GF-D8 (cell line): ENCODE measurements at places on chromosomes 4 and X.

DNA sequence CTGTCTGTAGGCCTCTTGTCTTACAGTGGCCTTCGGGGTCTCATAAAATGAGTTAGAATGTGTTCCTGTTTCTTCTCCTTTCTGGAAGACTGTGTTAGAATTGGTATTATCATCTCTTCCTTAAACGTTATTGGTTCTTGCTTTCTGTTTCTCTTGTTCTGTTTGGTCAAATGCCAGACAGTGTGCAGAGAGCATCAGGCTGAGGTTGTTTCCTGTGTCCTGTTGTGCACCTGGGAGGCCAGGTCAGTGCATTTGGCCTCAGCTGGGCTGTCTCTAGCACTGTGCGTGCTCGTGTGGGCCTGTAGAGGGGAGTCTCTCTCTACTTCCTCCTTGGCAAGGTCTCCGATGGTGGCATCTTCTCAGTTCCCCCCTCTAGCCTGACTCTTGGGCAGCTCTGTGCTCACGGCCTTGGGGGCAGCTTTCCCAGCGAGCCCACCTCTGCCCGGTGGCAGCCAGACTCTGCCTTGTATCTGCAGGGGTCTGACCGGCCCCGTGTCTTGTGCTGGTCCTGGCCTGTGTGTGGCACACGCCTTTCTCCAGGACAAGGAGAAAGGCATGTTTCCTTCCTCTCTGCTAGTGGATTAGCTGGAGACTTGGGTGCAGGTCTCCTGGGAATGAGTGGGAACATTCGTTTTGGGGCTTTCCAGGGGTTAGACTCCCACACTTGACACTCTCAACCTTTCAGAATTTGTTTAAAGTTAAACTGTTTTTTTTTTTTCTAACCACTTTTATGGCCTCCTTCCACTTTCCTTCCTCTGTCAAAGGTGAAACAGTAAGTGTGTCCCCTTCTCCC lies 62.3 kb downstream of the FAM193A start:
- peak; percentile 54 for DNase-seq

DNA sequence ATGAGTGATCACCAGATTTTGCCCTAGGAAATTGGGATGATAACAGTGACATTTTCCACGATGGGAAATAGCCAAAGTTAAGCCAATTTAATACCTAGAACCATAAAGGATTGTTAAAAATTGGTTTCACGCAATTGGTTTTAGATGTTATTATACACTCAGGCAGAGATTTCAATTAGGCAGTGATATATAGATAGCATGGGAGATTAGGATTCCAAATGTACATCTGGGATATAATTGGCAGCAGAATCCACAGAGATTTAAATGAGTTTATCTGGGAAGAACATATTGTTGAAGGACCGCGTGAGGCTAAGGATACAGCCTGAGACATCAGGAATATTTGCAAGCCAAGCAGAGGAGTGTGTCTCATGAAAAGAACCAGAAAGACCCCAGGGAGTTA lies 351.6 kb downstream of the GPM6A start:
- no peak for DNase-seq

DNA sequence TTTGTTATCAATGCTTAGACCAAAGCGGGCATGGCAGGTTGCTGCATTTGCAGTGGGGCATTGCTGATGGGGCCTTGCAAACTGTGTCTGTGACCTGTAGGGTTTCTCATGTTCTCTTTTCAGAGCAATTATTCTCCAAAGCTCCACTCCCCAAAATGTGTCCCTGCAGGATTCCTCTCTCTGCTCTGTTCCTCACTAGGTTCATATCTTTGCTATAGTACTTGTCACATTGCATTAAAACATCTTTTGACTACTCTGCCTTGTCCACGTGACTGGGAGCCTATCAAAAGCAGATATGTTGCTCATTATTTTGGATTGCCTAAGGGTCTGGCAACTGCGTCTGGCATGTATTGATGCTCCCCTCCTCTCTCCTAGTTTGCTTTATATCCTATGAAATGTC lies 177.7 kb upstream of the MID1 start:
- no peak for DNase-seq

- no peak for DNase-seq
These were observed 1326.3 kb downstream of the C4orf33 start for GRCh38 chr4:130422261-130422660.

DNA sequence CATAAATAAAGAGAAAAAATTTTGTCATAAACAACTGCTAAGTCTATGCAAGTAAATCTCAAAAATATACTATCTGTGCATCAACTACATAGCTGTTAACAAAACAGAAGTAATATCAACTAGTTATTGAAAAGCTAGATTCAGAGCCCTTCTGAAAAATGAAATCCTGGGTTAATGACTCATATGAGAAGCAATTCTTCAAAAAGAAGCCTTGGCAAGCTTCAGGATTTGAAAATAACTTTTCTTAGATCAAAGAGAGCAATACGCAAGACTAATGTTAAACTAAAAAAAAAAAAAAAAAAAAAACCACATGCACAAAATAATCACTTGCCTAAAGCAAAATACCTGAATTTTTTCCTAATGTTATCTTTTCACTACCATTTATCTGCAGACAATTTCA lies 566.1 kb upstream of the BOD1L1 start:
- DNase-seq = no peak

- DNase-seq = no peak
These were observed 1.7 kb downstream of the ATP8A1 start for GRCh38 chr4:42655269-42655637.

GRCh38 chrX:134481339-134481738 lies 21.4 kb downstream of the HPRT1 start:
- no peak for DNase-seq

DNA sequence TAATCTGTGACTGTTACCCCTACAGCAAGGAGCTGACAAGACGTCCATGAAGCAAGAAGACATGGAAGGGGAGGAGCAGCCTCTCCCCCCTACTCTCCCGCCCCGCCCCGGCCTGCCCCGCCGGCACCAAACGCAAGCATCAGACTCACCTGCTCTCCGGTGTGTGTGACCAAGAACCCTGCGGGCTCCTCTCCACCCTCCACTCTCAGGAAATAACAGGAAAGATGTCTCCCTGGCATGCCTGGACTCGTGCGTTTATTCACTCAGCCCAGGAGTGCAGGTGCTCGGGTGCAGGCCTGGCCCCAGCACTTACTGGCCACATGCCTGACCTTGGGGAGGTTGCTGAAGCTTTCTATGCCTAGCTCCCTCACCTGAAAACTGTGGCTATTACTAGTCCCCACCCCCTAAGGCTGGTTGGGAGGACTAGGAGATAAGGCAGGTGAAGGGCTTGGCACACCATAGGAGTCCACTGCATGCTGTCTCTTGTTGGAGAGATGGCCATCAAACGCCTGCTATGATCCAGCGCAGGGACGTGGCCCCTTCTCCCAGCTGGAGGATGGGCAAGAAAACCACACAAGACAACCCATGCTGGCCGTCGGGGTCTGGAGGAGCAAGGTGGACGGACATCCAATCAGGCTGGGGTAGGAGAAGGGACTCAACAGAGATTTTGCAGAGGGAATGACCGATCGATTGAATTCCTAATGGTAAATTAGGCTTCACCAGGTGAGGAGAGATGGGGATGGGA lies 34.9 kb upstream of the CLDN24 start:
- DNase-seq = no peak

GRCh38 chr4:110780538-110780937 lies 157.7 kb upstream of the PITX2 start:
- DNase-seq = no peak
